ENCODE measurements at places on chromosomes 12 and 14.

- DNase-seq = no peak
Measured at GRCh38 chr12:81123611-81124010, 45.7 kb downstream of the ACSS3 start.

GRCh38 chr14:35678403-35679028, 130.6 kb downstream of the RALGAPA1 start:
- no peak for DNase-seq

DNA sequence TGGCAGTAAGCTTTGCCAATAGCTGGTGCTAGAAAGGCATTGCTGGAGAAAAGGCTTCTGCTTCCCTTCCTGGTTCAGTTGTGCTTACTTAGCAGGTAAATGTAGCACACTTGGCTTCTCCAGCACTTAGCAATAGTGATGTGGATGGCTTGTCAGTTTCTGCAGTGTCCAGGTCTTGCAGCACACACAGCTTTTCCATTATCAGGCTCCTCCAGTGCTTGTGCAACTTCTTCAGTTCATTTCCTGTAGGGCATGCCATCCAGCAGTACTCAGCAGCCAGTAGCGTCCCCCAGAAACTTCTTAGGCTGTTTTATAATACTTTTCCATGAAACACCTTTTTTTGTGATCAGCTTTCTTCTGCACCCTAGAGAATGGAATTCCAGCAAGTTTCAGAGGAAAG, 154.6 kb downstream of the SLC6A15 start:
- no peak for DNase-seq

GRCh38 chr12:44375694-44376093, 500.4 kb downstream of the NELL2 start:
- DNase-seq = no peak

- DNase-seq = no peak
Measured at GRCh38 chr12:76595056-76595455, 35.5 kb upstream of the OSBPL8 start.

DNA sequence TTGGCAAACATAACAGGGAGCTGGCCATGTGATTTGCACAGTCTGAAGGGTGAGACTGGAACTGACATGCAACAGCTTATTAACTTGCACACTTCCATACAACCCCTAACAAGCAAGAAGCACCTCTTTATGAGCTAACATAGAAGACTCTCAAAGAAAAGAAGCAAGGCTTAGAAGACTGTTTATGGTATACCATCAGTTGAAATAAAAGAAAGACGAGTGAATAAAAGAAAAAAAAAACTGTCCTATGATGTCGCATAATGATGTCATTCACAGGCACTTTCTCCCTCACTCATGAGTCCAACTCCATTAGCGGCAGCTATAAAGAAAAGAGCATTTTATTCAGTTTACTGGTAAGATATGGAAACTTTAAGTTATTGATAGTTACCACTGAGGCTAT, 3.3 kb upstream of the MDM1 start:
- no peak for DNase-seq

- DNase-seq = no peak
Measured at GRCh38 chr12:49921936-49922335, 18.2 kb upstream of the FAIM2 start.

DNA sequence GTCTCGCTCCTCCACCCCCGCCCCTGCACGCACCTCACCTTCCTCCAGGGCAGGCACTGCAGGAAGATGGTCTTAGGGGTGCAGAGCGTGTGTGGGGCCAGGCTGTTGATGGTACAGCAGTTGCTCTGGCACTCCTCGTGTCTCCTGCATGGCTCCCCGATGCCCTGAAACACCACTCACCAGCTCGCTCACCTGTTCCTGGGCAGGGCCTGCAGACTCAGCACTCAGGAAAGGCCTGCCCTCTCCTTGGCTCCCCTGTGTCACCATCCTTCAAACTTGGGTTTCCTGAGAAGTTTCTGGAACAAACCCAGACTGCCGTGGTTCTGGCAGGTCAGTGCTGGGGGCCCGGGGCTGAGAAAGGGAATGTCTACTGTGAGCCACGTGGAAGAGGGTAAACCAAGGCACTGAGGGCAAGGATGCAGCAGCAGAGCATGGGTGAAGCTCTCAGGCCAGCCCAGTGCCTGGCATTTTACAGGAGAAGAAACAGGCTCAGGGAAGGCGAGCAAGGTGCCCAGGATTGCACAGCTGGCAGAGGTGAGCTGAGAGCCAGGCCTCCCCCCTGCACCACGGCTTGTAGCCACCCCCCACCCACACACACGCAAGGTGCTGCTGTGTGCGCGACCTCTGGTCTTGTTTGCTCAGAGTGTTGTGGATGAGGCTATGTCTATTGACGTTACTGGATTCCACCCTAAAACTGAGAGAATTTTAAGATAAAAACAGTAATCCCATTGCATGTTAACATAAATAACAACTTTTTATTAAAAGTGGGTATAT, 5.5 kb downstream of the LRCOL1 start:
- no peak for DNase-seq

- DNase-seq = no peak
Measured at GRCh38 chr12:128726886-128727285, 96.9 kb downstream of the SLC15A4 start.

- DNase-seq = no peak
Measured at GRCh38 chr12:65259501-65259900, 19.0 kb upstream of the MSRB3 start.
